ENCODE measurements at places on chromosomes 1 and 21.
A peak's percentile ranks its signal among the peaks of the same experiment; 100 is the strongest.

GRCh38 chr1:55741516-55741915, 526.4 kb upstream of the USP24 start:
- DNase-seq: peak; percentile 69

DNA sequence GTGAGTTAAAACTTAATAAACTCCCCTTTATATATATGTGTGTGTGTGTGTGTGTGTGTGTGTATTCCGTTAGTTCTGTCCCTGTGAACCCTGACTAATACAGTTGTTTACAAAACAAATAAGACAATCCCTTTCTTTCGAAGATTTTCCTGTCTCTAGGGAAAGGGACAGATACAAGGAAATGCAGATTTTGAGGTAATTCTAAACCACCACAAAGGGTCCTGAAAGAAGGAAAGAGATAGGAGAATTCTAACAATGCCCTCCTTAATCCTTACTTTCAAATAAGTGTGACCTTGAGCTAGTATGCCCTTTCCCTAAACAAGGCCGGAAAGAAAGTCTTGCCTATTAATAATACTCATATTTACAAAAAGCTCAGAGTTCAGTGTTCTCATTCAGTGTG, 164.8 kb upstream of the COL11A1 start:
- no peak for DNase-seq

DNA sequence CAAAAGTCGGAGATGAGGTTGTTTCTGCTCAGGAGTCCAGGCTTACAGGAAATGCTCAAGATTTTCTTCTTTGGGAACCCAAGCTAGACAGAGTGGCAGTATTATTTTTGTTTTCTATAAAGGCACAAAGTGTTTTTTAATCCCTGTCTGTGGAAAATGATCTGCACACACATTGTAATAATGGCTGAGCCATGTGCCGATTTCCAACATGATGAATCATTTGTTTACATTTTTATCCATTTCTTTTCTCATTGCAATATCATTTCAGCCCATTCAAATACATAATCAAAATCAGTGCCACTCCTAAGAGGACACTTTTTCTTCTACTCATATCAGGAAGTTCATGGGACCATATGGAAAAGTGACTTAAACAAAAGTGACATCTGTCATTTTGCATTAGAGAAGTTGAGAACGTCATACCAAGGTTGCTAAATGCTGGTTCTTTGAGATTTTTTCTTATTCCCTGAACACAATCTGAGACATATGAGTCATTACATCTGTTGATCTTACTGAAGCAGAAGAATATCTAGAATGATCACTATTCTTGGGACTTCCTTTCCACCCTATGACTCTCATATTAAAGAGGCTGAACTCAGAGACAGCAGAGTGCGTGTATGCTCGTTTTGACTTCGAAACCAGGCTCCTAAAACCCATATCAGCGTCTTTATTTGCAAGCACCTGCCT, 44.9 kb downstream of the ACTA1 start:
- DNase-seq: no peak

GRCh38 chr1:229381234-229381633, 38.4 kb upstream of the CCSAP start:
- no peak for DNase-seq

GRCh38 chr1:221708076-221708571, 33.8 kb downstream of the DUSP10 start:
- no peak for DNase-seq

- no peak for DNase-seq
Observed at GRCh38 chr1:151512326-151512725, 1.1 kb downstream of the CGN start.

GRCh38 chr1:10915594-10915993, 96.9 kb upstream of the TARDBP start:
- no peak for DNase-seq

DNA sequence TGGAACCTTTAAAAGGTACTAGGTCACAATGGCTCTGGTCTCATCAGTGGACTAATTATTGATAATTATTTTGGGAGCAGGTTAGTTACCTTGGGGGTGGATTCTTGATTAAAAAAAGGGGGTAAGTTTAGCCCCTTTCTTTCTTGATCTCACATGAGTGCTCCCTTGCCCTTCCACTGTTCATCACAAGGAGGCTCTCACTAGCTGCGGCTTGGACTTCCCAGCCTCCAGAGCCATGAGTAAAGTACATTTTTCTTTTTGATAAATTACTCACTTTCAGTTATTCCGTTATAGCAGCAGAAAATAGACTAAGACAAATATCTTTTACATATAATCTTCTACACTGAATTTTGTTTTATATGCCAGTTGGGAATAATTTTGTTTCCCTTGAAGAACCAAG, 254.8 kb upstream of the DEPDC1 start:
- DNase-seq: no peak

DNA sequence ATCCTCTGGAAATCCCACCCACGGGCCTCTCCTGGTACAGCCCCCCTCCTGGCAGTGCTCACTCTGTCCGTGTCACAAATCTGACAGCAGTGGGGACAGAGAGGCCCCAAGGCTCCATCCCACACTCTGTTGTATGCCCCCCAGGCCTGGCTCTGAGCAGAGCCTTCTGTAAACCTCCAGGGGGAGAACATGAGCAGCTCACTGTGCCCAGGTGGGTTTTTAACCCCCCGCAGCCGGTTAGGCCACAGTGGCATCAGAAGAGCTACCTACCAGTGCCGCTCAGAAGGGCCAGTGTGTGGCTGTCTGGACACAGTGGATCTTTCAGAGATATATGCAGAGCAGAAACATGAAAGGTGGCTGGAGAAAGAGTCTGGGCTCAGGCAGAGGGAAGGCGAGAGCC, 12.0 kb upstream of the GPR153 start:
- no peak for DNase-seq

DNA sequence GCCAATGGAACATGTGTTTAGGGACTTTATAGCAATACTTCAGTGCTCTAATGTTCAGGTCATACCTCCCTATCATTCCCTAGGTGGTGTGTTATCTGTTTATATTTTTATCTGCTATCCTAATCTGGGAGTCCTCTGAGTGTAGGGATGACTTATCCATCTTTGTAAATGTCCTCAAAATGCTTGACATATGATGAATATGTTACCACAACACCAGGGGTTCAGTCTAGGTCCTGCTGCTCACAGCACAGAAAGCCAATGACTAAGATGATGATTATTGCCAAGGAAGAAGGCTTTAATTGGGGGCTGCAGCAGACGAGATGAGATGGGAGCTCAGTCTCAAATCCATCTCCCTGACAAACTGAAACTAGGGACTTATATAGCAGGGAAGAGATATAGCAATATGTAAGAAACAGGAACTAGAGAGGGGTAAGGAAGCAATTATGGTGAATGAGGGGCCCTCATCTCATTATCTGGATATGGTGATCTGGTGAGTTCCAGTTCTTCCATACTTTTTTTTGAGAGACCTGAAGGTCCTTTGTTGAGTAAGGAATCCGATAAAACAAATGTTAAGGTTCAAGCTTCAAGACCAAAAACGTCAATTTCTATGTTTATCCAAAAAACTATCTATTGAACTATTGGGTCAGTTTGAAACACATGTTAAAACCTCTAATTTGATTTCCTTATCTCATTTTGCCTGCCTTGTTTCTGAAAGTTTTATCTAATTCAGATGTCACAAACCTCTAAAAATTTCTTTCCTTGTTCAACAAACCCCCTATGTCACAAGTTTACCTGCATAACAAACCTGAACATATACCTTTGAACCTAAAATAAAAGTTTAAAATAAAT, 256.7 kb upstream of the CACYBP start:
- no peak for DNase-seq

DNA sequence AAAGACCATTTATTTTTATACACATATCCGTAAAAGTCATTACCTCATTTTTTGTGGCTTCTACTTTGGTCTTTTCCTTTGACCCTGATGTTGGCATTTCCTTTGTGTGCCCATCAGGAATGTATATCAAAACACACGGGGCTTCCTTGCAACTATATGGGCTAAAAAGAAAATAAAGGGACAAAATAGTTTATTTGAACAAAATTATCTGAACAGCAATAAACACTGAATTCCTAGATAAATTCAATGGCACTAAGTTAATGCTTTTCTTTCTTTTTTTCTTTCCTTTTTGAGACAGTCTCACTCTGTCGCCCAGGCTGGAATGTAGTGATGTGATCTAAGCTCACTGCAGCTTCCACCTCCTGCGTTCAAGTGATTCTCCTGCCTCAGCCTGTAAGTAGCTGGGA, 45.2 kb downstream of the EPRS1 start:
- no peak for DNase-seq

DNA sequence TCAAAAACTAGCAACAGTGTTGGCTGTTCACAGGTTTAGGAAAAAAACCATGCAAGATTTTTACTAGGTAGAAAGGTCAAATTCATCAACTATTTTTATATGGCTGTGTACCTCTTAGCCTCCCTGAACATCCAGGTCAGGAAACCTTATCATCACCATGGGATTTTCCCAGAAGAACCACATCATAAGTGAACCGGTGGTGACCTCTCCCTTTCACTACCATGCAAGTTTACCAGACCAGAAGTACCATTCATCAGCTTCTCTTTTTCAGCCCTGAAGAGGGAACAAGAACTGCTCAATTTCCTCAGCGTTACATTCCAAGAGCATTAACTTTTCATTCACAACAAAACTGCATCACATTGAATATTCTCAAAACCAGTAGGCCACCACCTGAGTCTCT, 5.9 kb downstream of the SSBP3 start:
- no peak for DNase-seq

DNA sequence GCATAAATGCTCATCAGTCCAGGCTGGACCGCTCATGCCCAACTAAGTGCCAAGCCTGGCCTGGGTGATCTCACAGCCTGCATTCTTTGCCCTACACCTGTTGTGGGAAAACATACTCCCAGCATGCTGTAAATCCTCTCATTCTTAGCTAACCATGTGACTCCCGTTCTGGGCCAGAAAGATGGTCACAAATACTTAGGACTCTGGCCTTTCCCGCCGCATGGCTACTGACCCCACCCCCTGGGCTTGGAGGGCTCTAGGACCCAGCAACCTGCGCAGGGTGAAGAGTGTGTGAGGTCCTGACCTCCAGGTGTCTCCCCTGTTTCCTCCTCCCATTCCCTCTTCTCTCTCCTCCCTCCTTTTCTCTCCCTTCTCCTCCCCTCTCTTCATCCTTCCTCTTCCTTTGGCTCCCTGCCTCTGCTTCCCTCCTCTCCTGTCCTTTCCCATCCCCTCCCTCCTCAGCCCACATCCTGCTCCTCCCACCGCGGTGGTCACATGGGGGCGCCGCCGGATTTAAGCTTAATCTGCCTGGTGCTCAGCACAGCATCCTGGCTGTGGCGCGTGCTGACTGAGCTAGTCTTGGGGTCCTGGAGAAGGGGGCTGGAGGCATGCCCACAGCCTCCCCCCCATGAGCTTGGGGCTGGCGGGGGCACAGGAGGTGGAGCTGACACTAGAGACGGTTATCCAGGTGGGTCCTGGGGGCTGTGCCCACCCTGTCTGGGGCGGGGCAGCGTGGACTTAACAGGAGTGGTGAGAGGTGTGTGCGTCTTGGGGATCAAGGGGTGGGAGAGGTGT, at the start of gene CROCC:
Gene CROCC (plus strand): TSS at position 541 of the 795 bp plus-strand sequence. CDS start 88 bp downstream, at position 629.
- DNase-seq: no peak

- no peak for DNase-seq
Observed at GRCh38 chr1:18292531-18292930, 184.9 kb downstream of the IGSF21 start.

DNA sequence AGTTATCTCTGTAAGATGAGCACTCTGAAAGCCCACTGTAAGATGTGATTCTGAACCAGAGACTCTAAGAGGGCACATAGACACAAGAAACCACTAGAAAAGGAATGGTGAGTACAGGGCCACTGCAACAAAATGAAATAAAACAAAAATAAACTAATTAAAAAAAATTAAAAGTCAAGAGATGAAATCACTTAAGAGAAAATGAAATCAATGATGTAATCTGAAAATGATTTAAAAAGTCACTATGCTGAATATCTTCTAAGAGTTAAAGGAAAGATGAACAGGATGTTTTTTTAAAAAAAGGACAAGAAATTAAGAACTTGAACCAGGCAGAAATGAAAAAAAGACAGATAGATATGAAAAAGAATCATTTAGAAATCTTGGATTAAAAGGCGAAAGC, 110.6 kb upstream of the OLIG2 start:
- no peak for DNase-seq

GRCh38 chr1:119906927-119907652, 10.8 kb upstream of the ADAM30 start:
- no peak for DNase-seq

DNA sequence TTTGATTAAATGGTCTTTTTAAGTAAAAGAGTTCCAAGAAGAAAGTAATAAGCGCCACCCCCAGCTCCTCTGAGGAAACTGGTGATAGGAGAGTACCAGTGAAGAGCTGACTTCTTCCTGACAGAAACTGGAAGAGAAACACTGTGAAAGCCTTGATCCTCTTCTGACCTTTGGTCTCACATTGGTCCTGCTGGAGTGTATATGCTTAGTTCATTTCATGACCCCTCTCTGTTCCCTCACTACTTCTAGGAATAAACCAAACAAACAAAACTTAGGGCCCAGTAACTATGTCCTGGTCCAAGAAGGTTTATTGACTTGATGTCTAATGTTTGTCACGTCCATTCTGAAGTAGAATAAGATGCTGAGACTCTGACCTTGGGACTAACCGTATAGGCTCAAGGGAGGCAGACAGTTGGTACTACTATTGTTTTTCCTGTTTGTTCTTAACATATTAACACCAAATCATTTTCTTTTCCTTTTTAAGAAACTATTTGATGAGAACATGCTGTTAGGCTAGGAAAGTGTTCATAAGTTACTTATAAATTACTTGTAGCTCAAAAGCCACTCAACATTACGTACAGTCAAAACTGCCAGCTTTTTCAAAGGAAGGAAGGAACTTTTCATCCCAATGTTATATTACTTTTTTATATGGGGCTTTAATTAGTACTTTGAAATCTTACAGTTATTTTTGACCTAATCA, 57.9 kb downstream of the MIER1 start:
- no peak for DNase-seq
